ENCODE measurements at places on chromosomes 4 and X.

DNA sequence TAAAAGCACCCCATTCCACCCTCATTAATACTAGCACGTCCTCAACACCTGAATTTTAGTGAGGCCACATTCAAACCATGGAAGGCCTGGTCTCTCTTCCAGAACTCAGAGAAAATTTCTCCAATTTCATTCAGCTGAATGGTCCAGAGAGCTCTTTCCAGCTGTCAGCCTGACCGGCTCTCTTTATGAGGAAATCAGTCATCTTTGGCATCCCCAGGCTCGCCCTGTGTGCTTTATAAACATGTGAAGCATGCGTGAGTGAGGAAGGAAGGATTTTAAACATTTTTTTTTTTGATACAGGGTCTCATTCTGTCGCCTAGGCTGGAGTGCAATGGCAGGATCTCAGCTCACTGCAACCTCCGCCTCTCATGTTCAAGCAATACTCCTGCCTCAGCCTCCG is 1812.9 kb upstream of the TENM3 start:
- no peak for DNase-seq

DNA sequence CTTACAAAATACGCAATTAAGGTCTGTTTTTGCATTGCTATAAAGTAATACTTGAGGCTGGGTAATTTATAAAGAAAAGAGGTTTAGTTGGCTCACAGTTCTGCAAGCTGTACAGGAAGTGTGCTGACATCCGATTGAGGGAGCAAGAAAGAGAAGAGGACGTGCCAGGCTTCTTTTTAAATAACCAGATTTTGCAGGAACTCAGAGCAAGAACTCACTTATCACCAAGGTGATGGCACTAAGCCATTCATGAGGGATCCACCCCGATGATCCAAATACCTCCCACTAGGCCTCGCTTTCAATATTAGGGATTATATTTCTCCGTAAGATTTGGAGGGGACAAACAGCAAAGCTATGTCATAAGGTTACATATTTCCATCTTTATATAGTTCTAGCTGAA is 456.7 kb downstream of the GLUD2 start:
- peak; percentile 55 for DNase-seq

DNA sequence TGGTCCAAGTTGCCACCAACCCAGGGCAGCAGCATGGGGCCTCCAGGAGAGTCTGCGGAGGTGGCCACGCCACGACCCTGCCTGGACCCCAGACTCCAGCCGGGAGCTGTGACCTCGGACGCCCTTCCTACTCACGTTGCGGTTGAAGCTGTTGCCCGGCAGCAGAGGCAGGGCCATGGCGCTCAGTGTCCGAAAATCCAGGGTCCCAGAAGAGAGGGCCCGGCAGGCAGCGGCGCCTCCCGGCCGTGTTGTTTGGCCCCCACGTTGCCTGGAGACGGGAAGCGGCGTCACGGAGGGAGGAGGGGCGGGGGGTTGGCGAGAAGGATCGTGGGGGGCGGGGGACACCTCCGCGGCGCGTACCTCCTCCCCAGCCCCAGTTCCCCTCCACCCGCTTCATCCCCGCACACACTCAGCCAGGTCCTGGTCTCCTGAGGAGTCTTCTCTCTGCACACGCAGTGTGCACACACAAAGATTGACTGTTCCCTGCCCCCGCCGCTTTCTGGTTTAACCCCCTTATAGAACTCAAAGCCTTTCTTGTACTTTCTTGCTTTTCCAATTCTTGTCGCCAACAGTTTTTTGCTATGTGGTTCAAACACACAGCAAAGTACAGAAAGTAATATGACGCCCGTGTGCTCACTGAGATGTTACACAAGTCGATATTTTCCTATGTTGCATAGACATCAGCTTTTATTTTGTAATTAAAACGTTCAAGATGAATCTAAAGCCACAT is at the start of gene EFHC2:
Gene EFHC2 (minus strand): TSS at position 261 of the 730 bp plus-strand sequence. CDS start 84 bp downstream, at position 177.
- peak; percentile 10 for DNase-seq

DNA sequence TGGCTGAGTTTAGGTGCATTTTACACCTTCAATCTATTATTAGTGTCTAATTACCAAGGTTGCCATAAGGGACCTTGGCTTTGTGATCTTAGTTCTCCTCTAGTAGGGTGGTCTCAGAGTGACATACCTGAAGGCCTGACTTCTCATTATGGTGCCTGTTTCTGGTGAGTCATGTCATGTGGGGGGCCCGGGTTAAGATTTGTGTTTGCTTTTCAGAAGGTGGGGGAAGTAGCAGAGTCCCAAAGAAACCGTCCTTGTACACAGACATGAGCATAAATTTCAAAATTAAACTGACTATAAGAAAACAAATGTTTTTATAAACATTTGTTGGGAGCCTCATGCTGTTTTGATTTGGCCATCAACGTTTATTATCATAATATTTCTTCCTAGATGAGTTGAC is 74.5 kb downstream of the HHIP start:
- no peak for DNase-seq
